Cerebellar nuclear complex (tissue), 1 donor: ENCODE measurements at places on chromosomes 4 and X.

GRCh38 chr4:61864286-61864685, 664.2 kb downstream of the ADGRL3 start:
- no peak for DNase-seq

DNA sequence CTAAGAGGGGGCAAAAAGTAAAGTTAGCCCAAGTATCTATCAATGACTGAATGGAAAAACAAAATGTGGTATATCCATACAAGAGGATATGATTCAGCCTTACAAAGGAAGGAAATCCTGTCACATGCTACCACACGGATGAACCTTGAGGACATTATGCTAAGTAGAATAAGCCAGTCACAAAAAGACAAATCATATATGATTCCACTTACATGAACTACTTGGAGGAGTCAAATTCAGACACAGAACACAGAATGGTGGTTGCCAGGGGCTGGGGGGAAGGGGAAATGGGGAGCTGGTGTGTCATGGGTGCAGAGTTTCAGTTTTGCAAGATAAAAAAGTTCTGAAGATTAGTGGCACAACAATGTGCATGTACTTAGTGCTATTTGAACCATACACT, 101.8 kb downstream of the SH3KBP1 start:
- DNase-seq = no peak

- no peak for DNase-seq
Measured at GRCh38 chrX:45353456-45353855, 152.8 kb upstream of the DIPK2B start.

DNA sequence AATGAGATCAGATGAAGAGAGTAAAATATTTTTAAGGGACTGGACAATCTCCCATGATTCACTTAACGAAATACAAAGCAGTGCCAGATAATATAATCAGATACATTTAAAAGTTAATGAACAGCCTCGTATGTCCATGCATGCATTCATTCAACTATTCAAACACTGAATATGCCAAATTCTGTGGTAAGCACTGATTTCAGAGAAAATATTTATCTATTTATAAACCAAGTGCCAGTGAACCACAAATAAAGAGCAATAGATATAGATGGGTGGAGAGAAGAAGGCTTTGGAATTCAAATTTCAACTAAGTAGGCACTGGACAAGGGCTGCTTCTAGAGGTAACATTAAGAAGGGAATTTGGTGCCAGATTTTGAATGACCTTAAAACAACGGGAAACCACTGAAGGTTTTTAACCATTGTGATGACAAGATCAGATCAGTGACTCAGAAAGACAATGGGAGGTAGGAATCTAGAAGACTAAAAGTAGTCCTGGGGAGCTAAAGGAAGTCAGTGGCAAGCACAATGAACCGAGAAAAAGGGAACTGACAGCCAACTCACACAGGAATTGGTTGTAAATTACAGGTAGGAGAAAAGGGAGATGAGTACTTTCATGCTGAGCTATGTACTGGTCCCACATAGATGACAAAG, 14.2 kb downstream of the ELOVL6 start:
- no peak for DNase-seq

DNA sequence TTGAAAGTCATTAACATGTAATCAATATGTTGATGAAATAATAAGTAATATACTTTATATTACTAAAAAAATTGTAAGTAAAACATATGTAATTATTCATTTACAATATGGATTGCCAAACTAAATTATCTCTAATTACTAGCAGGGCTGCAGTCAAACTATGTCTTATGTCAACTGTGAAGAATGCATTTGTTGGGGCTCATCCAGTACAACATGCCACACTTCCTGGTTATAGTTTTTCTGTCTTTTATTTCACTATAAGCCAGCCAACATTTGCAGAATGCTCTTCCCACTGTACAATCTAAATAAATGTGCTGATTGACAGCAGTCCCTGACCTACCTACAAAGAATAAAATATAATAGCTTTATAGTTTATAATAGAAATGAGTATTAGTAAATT, 975.4 kb upstream of the NDST4 start:
- DNase-seq = no peak

DNA sequence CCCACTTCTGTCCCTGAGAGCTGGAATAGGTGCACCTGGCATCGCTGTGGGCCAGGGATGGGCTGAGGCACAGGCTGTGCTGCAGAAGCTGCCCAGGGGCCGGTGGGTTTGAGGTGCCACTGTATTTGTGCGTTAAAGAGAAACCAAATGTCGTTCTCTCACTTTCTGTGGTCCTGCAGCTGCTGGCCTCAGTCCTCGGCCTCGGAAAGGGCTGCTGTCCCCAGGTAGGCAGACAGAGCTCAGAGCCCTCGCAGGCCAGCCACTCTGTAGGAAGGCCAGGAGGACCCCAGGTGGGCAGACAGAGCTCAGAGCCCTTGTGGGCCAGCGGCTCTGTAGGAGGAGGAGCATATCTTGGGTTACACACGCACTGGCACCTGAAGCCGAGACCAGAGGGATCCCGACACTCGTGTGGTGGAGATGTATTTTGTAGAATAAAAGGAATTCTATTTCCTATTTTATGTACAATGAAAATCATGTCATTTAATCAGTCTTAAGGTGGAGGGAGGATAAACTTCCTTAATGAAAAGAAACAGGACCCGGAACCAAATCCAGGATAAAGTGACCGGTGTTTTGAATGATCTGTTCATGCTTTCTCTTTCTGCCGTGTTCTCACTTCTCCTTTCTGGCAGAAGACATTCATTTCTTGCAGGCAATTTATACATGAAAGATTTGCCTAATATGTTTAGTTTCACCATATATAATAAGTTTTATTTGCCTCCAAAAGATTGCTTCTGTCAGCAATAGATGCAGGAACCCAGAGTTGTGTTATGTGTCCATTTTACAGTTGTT, 54.4 kb upstream of the HGFAC start:
- no peak for DNase-seq

GRCh38 chr4:57139783-57140182, 29.6 kb upstream of the IGFBP7 start:
- no peak for DNase-seq

- DNase-seq = no peak
Measured at GRCh38 chrX:1397001-1397400, 5.1 kb upstream of the SLC25A6 start.

DNA sequence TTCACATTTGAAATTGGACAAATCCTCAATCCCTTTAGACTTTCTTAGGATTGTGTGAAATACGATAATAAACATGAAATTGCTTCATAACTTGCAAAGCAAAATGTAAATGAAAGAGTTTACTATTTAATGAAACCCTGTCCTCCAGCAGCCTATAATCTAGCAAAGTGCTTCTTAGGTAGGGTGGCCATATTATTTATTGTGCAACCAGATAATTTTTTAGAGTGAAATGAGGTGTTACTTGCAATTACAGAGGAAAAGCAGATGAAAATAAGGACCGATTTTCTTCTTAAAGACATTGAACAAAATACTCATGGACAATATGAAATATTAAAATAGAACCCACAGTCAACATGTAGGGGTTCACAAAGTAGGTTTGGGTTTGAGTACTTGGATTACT, 116.2 kb upstream of the GALNT7 start:
- no peak for DNase-seq

- no peak for DNase-seq
Measured at GRCh38 chr4:40283968-40284367, 51.2 kb upstream of the CHRNA9 start.

DNA sequence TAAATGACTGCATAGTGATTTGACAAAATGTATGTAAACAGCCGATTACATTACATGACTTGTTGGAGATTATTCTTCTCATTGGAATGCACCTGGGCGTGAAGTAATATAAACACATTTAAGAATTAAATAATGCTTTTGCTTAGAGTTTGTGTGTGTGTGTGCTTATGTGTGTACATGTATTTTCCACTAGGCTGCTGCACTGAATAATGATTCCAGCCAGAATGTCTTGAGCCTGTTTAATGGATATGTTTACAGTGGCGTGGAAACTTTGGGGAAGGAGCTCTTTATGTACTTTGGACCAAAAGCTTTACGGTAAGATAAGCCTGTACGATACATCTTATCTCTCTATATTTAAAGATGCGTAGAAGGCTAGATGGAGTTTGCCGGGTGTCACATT, 12.6 kb downstream of the NEIL3 start:
- no peak for DNase-seq

GRCh38 chrX:10636851-10637250, 16.5 kb upstream of the MID1 start:
- no peak for DNase-seq

- DNase-seq = no peak
Measured at GRCh38 chr4:71587995-71588394, 195.9 kb downstream of the GC start.
